CD8-positive, alpha-beta T cell (primary cell): ENCODE measurements at places on chromosomes 7 and 10. TPM values are rescaled to one million over a fixed set of nuclear protein-coding genes. Genes with fewer than 3 reads are reported as not detected.

GRCh38 chr10:49035920-49036319 is 79.4 kb downstream of the VSTM4 start:
- no peak for DNase-seq

DNA sequence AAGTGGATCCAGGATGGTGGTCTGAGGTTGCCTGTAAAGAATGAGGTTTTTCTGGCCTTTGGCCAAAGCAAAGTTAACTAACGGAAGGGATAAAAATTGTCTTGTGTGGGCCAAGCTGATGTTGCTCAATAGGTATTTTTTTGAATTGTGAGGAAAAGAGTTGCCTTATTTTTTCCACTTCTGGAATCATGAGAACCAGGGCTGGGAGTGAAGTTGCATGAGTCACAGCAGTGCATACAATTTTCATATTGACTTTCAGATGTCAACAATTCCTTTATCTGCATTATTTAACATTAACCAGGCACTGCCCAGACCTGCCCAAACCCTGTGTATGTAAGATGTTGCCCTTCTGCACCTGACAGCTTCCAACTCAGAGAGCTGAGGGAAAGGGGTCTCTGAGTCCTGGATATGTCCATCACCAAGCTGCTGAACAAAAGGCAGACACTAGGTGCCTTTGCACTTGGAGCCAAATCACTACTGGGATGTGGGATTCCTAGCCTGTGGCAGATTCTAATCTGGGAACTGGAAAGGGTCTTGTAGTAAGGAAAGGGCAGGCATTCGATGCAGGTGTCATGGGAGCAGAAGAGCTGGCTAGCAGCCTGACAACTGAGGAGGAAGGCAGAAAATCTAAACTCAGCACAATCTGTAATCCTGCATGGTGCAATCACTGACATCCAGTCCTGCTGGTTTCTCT is 52.3 kb upstream of the SLC35B4 start:
- no peak for DNase-seq

DNA sequence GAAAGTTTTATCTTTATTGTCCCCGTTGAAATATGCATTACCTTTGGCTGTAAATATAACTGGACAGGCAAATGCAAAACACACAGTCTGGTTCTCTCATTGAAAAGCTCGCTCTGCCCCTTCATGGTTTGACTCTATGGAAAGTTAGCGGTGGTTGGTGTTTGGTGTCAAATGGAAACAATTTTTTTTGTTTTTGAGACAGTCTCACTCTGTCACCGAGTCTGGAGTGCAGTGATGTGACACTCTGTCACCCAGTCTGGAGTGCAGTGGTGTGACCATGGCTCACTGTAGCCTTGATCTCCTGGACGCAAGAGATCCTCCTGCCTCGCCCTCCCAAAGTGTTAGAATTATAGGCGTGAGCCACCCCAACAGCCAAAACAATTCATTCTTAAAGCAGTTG is 149.7 kb downstream of the LRRC4 start:
- no peak for DNase-seq

FAM131B gene
- total RNA-seq = 0.30 TPM

- DNase-seq = no peak
Observed at GRCh38 chr10:59025981-59026765, 150.3 kb upstream of the PHYHIPL start.

HTR5A gene
- total RNA-seq = not detected

PKD1L1 gene
- 0.03 TPM for total RNA-seq

- no peak for DNase-seq
Observed at GRCh38 chr7:94396037-94396431, 1.3 kb downstream of the COL1A2 start.

DNA sequence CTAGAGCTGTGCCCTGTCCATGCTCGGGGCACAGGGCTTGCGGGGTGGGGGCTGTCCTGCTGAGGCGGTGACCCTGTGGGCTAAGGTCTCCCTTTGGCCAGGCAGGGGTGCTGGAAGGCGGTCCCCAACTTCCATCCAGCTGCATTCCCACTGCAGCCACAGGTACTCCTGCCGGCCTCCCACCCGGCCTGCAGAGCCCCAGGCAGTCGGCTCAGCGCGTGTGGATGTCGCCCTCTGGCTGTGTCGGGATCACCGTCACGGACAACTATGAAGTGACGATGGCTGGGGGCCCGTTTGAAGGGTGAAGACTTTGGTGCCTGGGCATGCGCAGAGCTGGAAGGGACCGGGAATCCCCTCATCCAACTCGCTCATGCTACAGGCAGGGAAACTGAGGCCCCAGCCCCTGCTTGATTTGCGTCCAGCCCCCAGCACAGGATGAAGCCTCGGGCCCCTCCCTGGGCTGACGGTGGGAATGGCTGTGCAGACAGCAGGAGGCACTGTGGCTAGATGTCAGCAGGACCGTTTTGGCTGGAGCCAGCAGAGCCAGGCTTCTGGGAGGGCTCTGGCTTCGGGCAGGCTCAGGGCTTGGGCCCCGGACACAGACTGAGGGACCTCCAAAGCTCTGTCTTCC is 2.3 kb upstream of the TMEM184A start:
- DNase-seq = no peak

HDAC9 gene
- 0.89 TPM for total RNA-seq

- no peak for DNase-seq
Observed at GRCh38 chr10:95122736-95123135, 53.4 kb upstream of the CYP2C8 start.

- no peak for DNase-seq
Observed at GRCh38 chr10:24884316-24884715, 68.1 kb downstream of the PRTFDC1 start.

- DNase-seq = no peak
Observed at GRCh38 chr10:50310560-50311174, 59.4 kb upstream of the ASAH2 start.

- DNase-seq = peak; percentile 47
Observed at GRCh38 chr10:101783736-101784118, 481 bp upstream of the NPM3 start.

GRCh38 chr10:68560186-68560942 is at the start of gene TET1:
Gene TET1 (plus strand): TSS chr10:68560337. CDS start chr10:68572339, 12,002 bp downstream.
- DNase-seq = no peak

ANXA8 gene
- not detected for total RNA-seq

GRCh38 chr7:75937958-75938786 is 23.2 kb downstream of the POR start:
- no peak for DNase-seq

MMP21 gene
- total RNA-seq = 0.27 TPM

FAM221A gene
- total RNA-seq = 2.4 TPM

DNA sequence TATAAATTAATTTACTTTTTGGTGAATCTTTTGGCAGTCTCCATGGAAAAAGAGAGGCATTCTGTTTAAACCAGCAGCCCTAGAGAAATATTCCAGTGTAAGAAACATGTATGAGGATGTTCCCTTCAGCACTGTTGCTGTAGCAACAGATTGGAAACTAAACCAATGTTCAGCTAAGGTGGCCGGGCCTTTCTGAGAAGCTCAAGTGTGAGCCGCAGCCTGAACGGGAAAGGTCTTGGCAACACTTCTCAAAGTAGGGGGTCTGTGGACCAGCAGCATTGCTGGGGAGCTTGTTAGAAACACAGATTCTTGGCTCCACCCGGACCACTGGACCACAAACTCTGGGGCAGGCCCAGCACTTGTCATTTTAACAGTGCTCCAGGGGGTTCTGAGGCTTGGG is 36.2 kb downstream of the RAMP3 start:
- no peak for DNase-seq

RBM20 gene
- total RNA-seq = 1.7 TPM

CPSF4 gene
- total RNA-seq = 33.4 TPM
